Activated T-cell treated with anti-CD3 and anti-CD28 coated beads, Interleukin-2, amount 50 U/mL, for 72 hours (primary cell): ENCODE measurements at places on chromosomes 16 and 17. TPM values are rescaled to one million over a fixed set of nuclear protein-coding genes. Genes with fewer than 3 reads are reported as not detected.

GRCh38 chr17:16406742-16407674, 8.4 kb upstream of the TRPV2 start:
- DNase-seq = no peak

GRCh38 chr16:83231729-83232128, 576.0 kb upstream of the HSBP1 start:
- no peak for DNase-seq

GRCh38 chr17:63405741-63406261, 40.3 kb downstream of the CYB561 start:
- DNase-seq = no peak

- DNase-seq = no peak
Observed at GRCh38 chr17:7719661-7720060, 2.1 kb downstream of the DNAH2 start.

- no peak for DNase-seq
Observed at GRCh38 chr17:42969001-42969581, 4.8 kb upstream of the AARSD1 start.

DNA sequence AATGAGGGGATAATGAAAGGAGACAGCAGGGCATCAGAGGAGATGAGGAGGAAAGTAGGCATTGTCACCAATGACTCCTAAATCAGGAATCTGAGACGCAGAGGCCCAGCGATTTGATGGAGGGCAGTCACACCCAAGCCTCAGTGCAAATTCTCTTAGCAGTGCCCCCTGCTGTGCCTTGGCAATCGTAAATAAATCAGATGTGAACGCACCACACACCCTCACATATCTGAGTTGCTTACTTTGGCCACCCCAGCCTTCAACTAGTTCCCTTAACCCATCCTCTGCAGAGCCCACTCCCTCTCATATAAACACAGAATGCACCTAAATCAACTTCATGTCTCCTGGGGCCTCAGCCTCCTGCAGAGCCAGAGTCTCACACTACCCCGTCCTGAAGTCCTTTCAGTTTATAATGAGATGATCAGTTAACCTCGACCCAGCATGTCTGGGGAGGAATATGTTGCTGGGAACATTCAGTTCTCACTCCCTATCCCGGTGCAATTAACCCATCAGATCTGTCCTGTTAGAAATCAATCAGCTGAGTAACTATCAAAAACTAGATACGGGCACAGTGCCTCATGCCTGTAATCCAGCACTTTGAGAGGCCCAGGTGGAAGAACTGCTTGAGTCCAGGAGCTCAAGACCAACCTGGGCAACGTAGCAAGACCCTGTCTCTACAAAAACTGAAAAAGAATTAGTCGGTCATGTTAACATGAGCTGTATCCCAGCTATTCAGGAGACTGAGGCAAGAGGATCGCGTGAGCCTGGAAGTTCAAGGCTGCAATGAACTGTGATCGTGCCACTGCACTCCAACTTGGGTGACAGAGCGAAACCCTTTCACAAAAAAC, 78.4 kb downstream of the SLC39A11 start:
- DNase-seq = no peak

- DNase-seq = no peak
Observed at GRCh38 chr16:23148166-23148512, 1.1 kb downstream of the USP31 start.

GRCh38 chr16:88356727-88357199, 26.0 kb upstream of the ZNF469 start:
- no peak for DNase-seq

GRCh38 chr17:83091257-83092141, 12.1 kb downstream of the METRNL start:
- no peak for DNase-seq

GRCh38 chr16:1634541-1634940, 22.4 kb downstream of the CRAMP1 start:
- DNase-seq = no peak

DNA sequence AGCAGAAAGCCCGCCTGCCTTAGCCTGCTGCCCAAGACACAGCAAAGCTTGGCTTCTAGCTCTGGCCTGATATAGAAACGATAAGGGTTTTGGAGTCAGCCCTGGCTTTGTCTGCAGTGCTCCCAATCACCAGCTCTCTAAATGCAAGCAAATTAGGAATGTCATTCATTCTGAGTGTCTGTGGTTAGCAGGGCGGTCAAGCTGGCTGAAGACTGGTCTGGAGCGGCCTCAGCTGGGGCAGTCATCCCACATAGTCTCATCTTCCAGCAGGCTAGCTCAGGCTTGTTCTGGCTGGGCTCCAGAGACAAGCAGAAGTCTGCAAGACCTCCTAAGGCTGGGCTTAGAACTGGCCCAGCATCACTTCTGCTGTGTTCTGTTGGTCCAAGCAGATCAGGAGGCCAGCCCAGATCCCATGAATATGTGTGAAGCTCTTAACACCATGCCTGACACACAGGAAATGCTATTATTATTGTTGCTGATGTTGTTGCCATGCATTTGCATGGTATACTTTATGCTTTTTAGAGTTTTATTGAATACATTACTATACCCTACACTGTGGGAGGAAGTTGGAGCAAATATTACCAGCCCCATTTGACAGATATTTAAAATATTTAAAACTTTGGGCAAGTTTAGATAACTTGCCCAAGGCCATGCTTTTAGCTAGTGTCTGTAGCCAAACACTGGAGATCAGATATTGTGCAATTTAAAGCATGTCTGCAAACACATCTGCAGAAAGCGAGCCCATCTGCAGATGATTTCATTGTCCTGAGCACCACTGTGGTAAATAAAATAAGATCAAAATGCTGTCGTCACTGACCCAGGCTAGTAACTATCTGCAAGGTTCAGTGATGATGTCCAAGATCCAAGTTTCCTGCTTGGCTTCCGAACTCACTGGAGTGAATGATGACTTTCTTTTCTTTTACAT, 24.8 kb downstream of the TMC7 start:
- no peak for DNase-seq

GRCh38 chr16:23321206-23321875, 19.2 kb downstream of the SCNN1B start:
- DNase-seq = no peak

DNA sequence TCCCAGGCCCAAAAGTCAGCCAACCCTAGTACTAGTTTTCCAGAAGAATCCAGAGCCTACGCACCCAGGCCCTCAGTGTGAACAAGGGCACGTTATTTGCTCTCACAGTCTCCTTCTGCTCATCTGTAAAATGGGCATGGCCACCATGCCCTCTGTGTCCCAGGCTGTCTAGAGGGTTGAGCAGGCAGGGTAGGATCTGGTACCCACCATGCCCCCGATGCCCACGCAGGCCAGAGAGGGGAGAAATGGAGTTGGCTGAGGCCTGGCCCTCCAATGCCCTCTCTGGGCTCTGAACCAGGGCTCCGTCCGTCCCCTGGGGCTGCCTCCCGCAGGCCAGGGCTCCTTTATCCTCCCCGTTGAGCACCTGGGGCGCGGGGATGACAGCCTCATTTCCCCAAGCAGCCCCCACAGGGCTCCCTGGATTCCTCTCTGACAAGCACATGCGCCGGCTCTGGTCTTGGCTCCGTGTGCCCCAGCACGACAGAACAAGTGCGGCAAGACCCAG, 9.1 kb upstream of the BAHCC1 start:
- no peak for DNase-seq

DNA sequence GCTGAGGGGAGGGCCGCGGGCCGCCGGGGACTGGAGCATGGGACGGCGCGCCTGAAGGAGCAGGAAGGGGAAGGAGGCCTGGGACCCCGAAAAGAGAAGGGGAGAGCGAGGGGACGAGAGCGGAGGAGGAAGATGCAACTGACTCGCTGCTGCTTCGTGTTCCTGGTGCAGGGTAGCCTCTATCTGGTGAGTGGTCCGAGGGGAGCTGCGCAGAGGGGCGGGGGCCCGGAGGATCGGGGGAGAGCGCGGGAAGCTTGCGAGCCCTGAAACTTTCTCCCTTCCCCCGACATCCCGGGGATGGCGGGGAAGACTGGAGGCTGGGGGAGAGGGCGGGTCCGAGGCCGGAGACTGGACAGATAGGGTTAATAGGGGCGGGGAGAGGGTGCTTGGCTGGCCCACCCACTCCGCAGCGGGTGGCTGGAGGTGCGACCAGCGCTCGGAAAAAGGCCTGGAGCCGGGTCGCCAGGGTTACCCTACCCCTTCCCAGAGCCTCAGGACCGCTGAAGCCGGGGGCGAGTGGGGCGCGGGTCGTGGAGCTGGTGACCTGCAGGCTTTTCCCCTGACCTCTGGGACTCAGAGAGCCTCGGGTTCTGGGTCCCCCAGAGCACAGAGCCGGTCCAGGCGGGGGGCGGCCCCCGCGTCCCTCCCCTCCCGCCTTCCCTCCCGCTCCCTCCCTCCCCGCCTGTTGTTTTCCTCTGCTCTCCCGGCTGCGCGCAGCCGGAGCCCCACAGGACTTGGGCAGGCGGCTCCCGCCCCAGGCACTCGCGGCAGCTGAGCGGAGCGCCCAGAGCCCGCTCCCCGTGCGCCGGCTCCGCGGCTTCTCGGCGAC, 631 bp downstream of the NXPH3 start:
- no peak for DNase-seq

DNA sequence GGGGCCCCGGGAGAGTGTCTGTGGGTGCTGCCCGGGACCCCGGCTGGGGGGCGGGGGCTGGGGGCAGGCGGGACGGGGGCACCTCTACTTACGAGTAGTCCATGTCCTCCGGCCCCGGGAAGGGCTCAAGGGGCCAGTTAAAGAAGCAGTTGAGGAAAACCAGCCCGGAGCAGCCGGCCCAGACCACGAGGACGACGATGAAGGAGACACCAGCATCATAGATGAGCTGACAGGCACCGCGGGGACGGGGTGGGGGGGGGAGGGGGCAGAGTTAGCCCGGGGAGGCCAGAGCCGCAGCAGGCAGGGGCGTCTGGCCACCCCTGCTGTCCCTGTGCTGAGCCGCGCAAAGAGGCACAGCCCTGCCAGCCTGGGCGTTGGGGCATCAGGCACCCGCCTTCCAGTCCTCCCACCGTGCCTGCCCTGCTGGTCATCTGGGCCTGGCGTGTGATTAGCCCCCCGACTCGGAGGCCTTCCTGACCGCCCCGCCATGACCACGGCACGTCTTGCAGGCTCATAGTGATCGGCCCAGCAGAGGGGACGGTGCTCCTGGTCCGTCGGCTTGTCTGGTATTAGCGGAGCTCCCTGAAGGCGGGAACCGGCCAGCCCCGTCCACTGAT, 29.0 kb upstream of the PITPNA start:
- DNase-seq = no peak

GRCh38 chr17:47801906-47802305, 19.7 kb downstream of the OSBPL7 start:
- no peak for DNase-seq

GRCh38 chr17:76085066-76085730, 6.2 kb downstream of the ZACN start:
- no peak for DNase-seq

DNA sequence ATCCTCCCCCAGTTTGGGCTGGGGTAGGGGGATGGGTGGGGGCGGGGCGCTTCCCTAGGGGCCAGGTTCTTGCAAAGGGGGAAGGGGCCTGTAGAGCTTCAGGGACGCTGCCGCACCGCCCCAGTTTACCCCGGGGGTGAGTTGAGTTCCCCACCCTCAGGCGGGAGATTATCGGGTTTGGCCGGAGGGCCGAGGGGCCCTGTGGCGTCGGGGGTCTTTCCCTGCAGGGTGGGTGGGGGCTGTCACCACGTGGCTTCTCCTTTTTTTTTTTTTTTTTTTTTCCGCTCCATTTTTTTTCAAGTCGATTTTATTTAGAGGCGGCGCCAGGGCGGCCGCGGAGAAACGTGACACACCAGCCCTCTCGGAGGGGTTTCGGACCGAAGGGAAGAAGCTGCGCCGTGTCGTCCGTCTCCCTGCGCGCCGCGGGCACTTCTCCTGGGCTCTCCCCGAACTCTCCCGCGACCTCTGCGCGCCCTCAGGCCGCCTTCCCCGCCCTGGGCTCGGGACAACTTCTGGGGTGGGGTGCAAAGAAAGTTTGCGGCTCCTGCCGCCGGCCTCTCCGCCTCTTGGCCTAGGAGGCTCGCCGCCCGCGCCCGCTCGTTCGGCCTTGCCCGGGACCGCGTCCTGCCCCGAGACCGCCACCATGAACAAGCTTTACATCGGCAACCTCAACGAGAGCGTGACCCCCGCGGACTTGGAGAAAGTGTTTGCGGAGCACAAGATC, at the start of gene IGF2BP1:
Gene IGF2BP1 (plus strand): TSS at position 283 of the 724 bp plus-strand sequence. CDS start 361 bp downstream, at position 644.
- peak; percentile 19 for DNase-seq

Gene MAP2K3
- 107 TPM for total RNA-seq

Gene GP2
- total RNA-seq = not detected

Gene BPTF
- total RNA-seq = 95.1 TPM

Gene TBC1D3H
- not detected for total RNA-seq

Gene G6PC1
- not detected for total RNA-seq

Gene HP
- not detected for total RNA-seq
